IMR-90 (cell line): ENCODE measurements at places on chromosomes 5 and 9.

GRCh38 chr9:111131211-111131610 lies 92.9 kb upstream of the LPAR1 start:
- H3K4me3 ChIP-seq, result no peak overlapping the region
- H3K27me3 ChIP-seq, result no peaks in the 10 kb centered on the region
- H3K27ac ChIP-seq, result no peak overlapping the region
- no peak for DNase-seq
- H3K4me1 ChIP-seq, result no peaks in the 10 kb centered on the region

GRCh38 chr9:105690742-105691141 lies 3.6 kb upstream of the TMEM38B start:
- H3K27ac ChIP-seq, result no peak overlapping the region
- H3K4me1 ChIP-seq, result no peaks in the 10 kb centered on the region
- H3K27me3 ChIP-seq, result peaks cover 17% of the 10 kb centered on the region
- H3K4me3 ChIP-seq, result no peak overlapping the region
- DNase-seq, result peak; percentile 22
- no peaks in the 10 kb centered on the region for H3K36me3 ChIP-seq

DNA sequence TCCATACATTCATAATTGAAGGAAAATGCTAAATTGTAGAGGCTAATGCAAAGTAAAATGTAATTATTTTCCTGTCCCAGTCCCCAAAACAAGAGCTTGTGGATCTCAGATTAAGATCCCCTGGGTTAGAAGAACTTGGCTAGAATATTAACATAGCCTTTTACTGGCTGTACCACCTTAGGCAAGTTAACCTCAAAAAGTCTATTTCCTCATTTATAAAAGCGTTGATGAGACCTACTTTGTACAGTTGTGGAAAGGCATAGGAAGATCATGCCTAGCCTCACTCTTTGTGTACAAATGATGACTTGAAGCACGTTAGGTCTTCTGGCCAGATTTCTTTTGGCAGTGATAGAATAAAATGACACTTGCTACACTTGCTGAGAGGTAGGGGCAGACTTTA lies 97.2 kb downstream of the F2RL2 start:
- H3K27me3 ChIP-seq, result peaks cover 5% of the 10 kb centered on the region
- DNase-seq, result no peak
- H3K4me1 ChIP-seq, result no peaks in the 10 kb centered on the region
- no peak overlapping the region for H3K4me3 ChIP-seq
- H3K36me3 ChIP-seq, result no peaks in the 10 kb centered on the region

DNA sequence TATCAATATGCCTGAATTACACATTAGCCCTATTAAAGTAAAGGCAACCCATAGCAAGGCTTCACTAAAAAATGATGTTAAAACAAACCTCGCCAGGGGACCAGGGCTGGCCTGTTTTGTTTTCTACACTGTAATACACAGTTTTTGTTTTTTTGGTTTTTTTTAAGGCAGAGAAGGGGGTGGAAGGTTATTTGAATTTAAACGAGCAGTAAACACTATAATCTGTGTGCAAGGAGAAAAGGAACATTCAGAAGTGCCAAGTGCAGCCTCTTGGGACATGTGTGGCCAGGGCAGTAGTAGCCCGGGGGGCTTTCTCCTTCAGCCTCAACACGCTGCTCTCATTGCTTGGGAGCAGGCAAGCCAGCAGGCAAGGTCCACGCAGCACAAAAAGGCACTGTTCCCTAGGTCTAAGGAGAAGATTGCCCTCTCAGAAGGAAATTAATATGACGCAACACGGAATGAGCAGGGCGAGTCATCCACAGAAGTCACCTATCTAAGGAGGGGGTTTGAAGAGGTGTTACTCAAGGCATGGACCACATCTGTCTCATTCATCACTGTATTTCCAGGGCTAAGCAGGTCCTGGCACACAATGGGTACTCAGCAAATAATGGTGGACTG lies 16.2 kb downstream of the SIL1 start:
- no peak overlapping the region for H3K27ac ChIP-seq
- H3K4me3 ChIP-seq, result no peak overlapping the region
- H3K27me3 ChIP-seq, result no peaks in the 10 kb centered on the region
- peak; percentile 66 for DNase-seq
- H3K36me3 ChIP-seq, result no peaks in the 10 kb centered on the region
- H3K4me1 ChIP-seq, result peaks cover 26% of the 10 kb centered on the region

- H3K4me1 ChIP-seq, result peaks cover 3% of the 10 kb centered on the region; the same call in 1 of the 2 replicates
- H3K4me3 ChIP-seq, result no peak overlapping the region
- H3K27ac ChIP-seq, result no peak overlapping the region
- no peaks in the 10 kb centered on the region for H3K36me3 ChIP-seq
- DNase-seq, result peak; percentile 35
These were observed 144.6 kb upstream of the SGCD start for GRCh38 chr5:156182174-156182967.

GRCh38 chr5:30918171-30918570 lies 275.3 kb upstream of the CDH6 start:
- no peaks in the 10 kb centered on the region for H3K27me3 ChIP-seq
- no peaks in the 10 kb centered on the region for H3K36me3 ChIP-seq
- peak; percentile 81 for DNase-seq
- no peak overlapping the region for H3K4me3 ChIP-seq

DNA sequence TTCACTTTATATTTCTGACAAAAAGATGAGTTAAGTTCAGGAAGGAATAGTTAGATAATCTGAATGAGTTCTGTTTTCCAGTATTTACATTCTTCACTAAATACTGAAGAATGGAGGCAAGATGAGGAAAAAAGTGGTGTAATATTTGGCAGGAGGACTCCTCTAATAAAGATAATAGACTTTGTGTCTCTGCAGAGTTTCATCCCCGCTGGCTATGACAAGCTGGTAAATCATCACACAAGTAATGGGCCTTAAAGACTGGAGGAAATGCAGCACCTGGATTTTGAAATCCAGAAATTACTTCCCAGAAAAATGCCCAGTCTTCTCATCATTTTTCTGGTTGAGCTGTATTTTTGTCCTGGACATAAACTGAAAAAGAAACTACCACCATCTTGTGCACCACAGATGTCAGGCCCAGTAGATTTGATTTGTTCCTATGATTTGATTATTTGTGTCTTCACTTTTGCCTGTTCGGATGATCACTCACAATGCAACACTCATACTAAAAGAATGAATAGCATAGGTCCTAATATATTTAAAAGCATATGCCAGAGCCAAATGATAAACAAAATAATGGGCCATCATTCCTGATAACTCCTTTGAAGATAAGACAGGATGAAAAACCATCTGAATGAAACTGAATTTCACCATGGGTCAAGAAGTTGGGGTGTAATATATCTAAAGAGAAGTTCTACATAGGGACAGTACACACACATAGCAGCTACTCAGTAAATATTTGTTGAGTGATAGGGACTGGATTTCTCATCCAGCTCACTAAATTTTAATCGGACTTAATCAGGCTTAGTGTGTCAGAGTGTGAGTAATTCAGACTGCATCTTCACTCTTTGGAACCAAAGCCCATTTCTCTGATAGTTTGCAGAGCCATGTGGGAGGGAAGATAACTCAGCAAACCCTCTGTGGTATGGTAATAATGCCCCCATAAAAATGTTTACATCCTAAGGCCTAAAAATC lies 200.5 kb downstream of the HINT1 start:
- no peaks in the 10 kb centered on the region for H3K36me3 ChIP-seq
- H3K27ac ChIP-seq, result no peak overlapping the region
- no peak for DNase-seq

- no peak overlapping the region for H3K27ac ChIP-seq
- peaks cover 7% of the 10 kb centered on the region for H3K27me3 ChIP-seq
- no peak overlapping the region for H3K4me3 ChIP-seq
- peaks cover 11% of the 10 kb centered on the region for H3K4me1 ChIP-seq
- no peaks in the 10 kb centered on the region for H3K36me3 ChIP-seq
These were observed 457.3 kb downstream of the RASEF start for GRCh38 chr9:82605657-82606031.

- H3K27ac ChIP-seq, result no peak overlapping the region
- no peak for DNase-seq
- H3K4me1 ChIP-seq, result peaks cover 40% of the 10 kb centered on the region
These were observed 155.4 kb downstream of the RGS3 start for GRCh38 chr9:113618836-113619490.
